ENCODE measurements at places on chromosomes 6 and 20.
A peak's percentile ranks its signal among the peaks of the same experiment; 100 is the strongest.

GRCh38 chr20:53557130-53557529, 36.5 kb downstream of the ZNF217 start:
- DNase-seq = no peak

GRCh38 chr20:20457392-20458126, 89.7 kb downstream of the INSM1 start:
- no peak for DNase-seq

DNA sequence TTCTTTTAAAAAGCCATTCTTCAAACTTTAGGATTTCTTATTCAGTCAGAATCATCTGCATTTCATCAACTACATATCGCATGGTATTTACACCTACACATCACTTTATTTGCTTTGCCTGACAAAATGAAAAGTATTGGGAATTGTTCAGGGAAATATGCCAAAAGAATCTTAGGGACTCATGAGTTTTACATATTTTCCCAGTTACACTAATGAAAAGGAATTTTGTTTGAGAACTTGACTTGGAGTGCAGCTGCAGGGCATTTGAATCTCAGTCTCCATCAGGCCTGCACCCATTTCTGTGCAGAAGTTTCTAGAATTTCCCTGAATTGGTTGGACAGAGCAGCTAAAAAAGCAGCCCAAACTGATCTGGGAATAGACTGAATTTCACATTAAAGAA, 65.3 kb downstream of the MTHFD1L start:
- DNase-seq = peak; percentile 71

DNA sequence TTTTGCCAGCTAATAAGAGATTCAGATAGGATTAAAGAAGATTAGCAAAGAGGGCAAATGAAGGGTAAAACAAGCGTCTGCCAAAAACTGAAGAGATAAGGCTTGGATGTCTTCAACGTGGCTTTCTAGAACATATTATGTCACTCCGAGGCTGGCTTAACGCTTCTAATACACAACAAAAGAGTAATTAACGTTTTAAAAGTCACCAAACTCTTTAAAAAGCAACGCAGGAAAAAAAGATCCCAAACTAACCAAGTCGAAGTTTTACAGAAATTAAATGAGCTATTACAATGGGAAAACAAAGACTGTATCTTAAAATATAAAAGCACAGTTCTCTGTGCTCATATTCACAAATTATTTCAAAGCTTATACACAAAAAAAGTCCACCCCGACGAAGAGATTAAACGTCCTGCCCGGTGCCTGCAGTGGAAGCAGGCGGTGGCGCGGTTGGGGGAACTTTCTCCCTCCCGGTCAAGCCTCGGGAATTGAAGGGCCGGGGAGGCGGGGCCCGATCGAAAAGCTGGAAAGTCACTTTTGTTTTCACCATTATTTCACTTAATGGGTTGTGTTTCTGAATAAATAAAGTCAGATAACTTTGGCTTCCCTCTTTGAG, 1.2 kb downstream of the MAK start:
- peak; percentile 47 for DNase-seq

GRCh38 chr20:48739395-48740291, 88.2 kb downstream of the PREX1 start:
- no peak for DNase-seq

DNA sequence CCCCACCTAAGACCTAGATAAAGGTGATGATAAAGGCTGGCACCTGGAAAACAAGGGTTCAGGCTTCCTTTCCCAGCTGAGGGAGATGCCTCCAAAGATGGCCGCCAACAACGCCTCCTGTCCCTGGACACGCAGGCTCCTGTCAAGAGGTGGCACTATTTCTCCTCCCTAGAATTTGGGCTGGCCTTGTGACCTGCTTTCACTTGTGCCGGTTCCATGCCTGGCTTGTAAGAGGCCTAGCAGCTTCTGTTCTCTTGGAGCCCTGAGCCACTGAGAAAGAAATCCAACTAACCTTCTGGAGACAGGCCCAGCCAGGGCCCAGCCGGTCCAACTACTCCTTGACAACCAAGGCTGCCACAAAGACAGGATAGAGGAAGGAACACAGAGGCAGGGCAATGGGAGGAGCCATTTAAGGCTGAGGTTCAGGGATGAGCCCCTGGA, 60.2 kb upstream of the RALY start:
- DNase-seq = peak; percentile 79

GRCh38 chr20:2296524-2297356, 939 bp downstream of the TGM3 start:
- no peak for DNase-seq

- no peak for DNase-seq
These were observed 47.7 kb downstream of the RAB44 start for GRCh38 chr6:36745283-36745682.
